HTR-8/SVneo (cell line): ENCODE measurements at places on chromosomes 1 and 21.

GRCh38 chr1:198873696-198874230, 234.9 kb downstream of the PTPRC start:
- no peak for DNase-seq

DNA sequence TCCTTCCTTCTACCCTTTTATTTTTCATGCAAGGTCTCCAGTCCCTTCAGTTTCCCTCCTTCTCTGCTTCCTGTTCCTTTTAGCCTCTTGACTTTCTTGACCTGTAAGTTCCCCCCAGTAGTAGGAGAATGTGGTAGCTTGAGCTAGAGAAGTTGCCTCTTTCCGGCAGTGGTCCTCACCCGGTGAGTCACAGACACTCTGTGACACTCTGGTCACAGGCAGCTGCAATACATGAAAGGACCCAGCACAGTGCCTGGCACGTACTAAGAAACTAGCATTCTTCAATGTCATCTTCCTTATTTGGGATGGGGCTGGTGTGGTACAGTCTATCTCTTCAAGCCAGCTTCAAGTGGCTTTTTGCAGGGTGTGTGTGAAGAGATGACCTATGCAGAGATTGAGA, 16.0 kb downstream of the PFKFB2 start:
- DNase-seq, result no peak

GRCh38 chr1:116832932-116833578, 76.7 kb upstream of the PTGFRN start:
- no peak for DNase-seq

- DNase-seq, result no peak
These were observed 224.7 kb upstream of the FAM78B start for GRCh38 chr1:166391279-166392066.

DNA sequence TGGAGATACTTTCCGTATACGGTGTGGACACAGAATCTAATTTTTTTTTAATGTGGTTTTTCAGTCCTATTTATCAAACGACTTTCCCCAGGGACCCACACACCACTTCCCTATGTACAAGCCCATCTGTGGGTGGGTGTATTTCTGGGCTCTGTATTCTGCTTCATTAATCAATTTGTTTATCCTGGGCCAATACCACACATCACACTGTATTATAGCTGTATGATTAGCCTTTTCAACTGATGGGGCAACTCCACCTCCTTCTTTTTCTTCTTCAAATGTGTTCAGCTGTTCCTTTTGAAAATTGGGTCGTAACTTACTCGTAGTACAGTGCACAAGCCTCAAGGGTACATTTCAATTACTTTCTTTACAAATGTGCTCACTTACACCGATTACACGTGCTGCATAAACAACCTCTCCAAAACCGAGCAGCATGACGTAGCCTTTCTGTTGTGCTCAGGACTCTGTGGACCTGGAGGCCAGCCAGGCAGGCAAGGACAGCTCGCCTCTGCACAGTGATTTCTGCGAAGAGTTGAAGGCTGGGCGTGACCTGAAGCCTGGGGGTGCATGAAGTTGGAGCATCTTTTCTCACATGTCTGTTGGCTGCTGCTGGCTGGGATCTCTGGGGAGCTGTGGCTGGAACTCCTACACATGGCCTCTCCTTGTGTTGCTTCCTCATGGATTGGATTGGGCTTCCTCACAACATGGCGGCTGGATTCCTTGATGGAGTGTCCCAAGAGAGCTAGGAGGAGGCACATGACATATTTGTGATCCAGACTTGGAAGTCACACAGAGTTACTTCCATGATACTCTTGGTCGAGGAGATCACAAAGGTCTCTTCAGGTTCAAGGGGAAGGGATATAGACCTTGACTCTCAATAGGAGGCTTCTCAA, 126.5 kb downstream of the CRYAA start:
- no peak for DNase-seq

GRCh38 chr1:219548386-219548785, 64.5 kb downstream of the ZC3H11B start:
- DNase-seq, result no peak

DNA sequence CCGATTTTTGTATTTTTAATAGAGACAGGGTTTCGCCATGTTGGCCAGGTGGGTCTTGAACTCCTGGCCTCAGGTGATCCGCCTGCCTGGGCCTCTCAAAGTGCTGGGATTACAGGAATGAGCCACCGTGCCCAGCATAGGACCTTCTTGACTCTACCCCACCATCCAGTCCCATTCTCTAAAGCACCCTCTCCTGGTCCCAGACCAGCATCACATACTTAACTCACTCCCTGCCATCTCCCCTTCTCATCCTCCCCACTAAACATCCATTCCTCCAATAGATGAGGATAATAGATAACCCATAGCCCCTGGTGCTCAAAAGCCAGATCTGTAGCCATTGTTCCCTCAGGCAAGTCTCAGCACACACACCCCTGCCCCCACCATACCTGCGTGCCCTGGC, 2.1 kb downstream of the ENTREP3 start:
- DNase-seq, result no peak

- DNase-seq, result no peak
These were observed 5.5 kb upstream of the ZNF695 start for GRCh38 chr1:247013391-247013790.

GRCh38 chr1:170700842-170701615, 37.1 kb downstream of the PRRX1 start:
- no peak for DNase-seq
